Dorsolateral prefrontal cortex (tissue), 122 donors: ENCODE measurements at places on chromosomes 6 and 20. TPM values are rescaled to one million over a fixed set of nuclear protein-coding genes. Genes with fewer than 3 reads are reported as not detected.

- DNase-seq = no peak
Observed at GRCh38 chr6:157218371-157219198, 104.7 kb downstream of the TMEM242 start.

- no peak for DNase-seq
Observed at GRCh38 chr6:16285467-16286150, 47.2 kb downstream of the GMPR start.

Gene GINS1
- 3.4 TPM for total RNA-seq

Gene HSPA1L
- total RNA-seq = 4.7 TPM

Gene DNPH1
- 34.9 TPM for total RNA-seq

Gene GGTLC1
- not detected for total RNA-seq

GRCh38 chr20:40807821-40808170 lies 118.8 kb upstream of the MAFB start:
- DNase-seq = no peak

GRCh38 chr6:87671555-87672029 lies 30.4 kb downstream of the AKIRIN2 start:
- no peak for DNase-seq

DNA sequence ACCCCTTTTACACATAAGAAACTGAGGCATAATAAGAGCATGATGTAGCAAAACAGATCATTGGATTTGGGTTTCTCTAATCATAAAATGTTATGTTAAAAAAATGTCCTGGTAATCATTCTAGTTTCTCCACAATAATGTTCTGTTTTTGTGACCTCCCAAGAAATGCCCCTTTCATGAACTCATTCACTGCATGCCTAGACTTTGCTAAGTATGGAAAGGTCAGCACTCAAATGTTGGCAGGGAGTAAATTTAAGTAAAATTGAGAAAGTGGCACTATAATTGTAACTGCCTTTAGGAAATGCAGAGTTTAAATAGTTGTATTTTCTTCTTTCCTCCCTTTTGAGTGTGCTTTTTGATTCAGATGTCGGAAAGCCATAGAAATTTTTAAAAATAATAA lies 48.5 kb upstream of the ID4 start:
- no peak for DNase-seq

- DNase-seq = no peak
Observed at GRCh38 chr6:37399795-37400490, 33.1 kb upstream of the CMTR1 start.

DNA sequence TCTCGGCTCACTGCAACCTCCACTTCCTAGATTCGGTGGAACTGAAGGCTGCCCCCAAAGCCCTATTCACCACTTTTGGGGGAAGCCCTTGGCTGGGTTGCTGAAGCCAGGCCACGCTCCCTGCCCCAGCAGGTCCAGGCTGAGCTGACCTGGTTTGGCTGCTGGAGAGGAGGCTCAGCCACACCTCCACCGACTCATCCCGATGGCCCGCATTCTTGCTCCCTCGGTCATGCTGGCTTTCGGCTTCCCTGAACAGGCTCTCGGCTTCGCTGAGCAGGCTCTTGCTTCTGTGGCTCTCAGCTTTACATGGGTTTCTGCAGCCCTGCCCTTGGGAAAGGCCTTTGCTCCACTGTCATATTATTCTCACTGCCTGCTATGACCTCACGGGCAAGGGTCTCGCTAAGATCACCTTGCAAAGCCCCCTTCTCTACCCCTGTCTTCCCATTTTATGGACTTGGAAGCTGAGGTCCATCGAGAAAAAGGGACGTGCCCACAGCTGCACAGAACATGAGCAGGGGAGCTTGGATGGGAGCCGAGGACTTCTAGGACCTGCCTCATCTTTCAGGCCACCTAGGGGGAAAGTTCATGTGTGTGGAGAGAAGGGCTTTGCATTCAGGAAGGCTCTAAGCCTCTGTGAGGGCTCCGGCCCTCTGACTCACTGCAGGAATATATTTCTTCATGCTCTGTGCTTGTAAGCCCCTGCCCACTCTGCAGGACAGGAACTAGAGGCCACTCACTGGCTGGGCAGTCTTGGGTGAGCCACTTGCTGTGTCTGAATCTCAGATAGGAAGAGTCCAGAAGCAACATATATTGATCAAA lies 15.6 kb downstream of the ARHGAP40 start:
- DNase-seq = no peak

DNA sequence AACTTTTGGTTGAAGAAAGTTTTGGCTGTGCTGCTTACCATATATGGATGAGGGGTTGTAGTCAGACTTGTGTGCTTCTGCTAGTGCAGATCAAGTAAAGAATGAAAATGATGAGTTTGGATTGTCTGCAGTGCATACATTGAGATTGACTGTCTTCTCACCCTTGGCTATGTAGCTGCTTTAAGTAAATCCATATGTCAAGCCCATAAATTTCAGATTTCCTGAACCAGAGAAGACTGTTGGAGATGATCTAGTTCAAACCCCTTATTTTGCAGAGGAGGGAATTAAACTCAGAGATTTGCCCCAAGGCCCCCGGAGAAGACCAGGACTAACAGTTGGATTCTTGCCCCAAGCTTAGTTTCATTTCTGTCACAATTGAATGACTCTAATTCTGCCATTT lies 67.2 kb downstream of the PKIB start:
- DNase-seq = no peak
